Stimulated activated CD8-positive, alpha-beta memory T cell treated with anti-CD3 and anti-CD28 coated beads, Interleukin-15, amount 100 ng/mL, for 24 hours (primary cell): ENCODE measurements at places on chromosomes 6 and 20.

GRCh38 chr20:52076164-52076563, 115.4 kb downstream of the ZFP64 start:
- DNase-seq = no peak

- no peak for DNase-seq
Observed at GRCh38 chr20:48901326-48901725, 20.2 kb upstream of the ARFGEF2 start.

DNA sequence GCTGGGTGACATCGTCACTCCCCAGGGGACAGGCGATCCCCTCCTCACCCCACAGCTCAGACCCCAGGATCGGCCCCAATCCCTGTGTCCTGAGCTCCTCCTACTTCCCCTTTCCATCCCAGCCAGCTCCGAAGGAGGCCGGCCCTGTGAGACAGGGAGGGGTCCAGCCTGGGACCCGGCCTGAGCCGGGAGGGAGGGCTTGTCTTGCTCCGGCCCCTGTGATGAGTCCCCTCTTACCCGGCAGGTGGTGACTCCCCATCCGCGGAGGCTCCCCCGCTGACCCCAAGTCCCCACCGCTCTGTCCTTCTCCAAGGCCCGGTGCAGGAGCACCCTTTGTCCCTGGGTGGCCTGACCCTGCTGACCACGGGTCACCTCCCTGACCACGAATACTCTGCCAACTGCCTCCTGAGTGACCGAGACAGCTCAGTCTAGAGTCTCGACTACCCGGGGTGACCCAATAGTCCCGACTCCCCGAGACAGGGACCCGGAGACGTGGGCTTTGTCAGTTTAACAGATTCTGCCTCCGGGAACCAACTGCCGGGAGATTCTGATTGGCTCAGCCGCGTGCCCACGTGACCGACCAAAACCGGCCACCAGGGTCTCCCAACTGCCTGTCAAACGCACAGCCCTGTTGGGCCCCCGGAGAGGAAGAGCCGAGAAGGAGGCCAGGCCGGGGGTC, 187.4 kb upstream of the PROKR2 start:
- no peak for DNase-seq

DNA sequence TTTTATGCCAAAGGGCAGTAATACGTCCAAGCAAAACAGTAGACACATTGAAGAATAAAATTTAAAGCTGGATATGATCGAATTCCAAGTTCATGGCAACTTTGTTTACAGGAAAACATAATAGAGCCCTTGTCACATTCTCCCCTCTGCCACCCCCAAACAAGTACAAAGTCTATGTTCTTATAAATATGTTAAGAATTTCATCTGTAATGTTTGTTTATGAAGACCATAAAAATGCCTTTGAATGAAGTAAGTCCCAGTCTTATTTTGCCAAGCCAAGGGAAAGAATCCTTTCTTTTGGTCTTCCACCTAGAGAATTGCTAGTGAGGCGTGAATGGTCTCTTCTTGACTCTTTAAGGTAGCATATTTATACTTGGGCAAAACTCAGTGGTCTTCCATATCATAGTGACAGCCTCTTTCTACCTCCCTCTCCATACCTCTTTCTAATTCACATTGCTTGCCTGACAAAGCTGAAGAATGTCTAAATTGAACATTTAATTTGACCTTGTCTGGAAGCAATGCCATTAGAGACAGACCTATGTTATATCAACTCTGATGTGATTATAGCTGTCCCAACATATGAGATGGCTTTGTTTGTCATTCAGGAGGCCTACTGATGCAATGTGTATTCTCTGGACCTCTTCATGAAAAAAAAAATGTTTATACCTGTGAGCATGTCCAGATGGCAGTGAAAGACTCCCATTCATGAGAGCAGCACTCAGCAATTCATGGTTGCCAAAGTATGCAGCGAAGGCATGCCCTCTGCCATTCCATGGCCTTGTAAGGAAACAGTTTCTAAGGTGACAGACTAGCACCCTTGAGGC, 70.6 kb upstream of the CCN2 start:
- no peak for DNase-seq
